ENCODE measurements at places on chromosomes 7 and 10.
A peak's percentile ranks its signal among the peaks of the same experiment; 100 is the strongest.

DNA sequence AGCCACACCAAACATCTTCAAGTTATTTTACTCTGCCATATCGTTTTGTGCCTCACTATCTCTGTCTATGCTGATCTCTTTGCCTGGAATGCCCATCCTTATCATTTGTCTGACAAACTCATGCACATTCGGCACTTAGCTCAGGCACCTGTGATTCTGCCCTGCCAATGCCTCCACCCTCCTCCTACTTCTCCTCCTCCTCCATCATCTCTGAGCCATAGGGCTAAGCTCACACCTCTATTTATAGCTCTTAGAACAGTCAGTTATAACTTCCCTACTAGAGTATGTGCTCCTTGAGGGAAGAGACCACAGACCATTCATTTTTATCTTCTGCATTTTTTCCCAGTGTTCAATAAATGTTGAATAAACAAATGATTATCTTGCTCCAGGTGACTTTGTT is 51.2 kb upstream of the CDK13 start:
- no peak for DNase-seq

DNA sequence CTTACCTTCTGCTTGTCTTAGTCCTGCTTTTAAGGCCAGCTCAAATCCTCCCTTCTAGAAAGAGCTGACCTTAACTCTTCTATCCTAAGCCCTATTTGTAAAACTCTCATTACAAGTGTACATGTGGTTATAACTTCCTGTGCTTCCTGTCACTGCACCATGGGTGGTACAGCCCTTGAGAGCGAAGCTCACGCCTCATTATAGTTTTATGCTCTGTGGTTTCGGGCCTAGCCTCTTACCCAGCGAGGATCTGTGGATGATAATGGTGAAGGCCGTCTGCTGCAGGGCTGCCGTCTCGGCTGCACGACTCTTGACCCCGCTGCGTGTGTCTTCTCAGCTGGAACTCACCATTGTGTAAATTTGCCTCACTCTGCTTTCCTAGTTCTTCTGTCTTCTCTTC is 74.6 kb downstream of the CUL1 start:
- DNase-seq = peak; percentile 41

DNA sequence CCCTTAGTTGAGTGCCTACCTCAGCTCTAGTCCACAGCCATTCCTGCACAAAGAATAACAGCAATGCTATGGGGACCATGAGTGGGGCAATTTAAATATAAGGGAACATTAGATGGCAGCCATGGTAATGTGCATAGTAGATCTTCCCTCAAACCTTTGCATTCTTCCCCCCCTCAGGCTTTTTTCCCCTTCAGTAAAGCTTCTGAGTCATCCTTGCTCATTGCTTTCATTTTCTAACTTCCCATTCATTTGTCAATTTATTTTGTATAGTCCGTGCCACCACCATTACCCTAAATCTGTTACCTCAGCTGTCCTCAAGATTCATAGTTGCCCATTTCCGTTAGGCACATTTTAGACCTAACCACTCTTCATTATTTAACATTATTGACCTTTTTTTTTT is 10.7 kb downstream of the HECTD2 start:
- DNase-seq = no peak

DNA sequence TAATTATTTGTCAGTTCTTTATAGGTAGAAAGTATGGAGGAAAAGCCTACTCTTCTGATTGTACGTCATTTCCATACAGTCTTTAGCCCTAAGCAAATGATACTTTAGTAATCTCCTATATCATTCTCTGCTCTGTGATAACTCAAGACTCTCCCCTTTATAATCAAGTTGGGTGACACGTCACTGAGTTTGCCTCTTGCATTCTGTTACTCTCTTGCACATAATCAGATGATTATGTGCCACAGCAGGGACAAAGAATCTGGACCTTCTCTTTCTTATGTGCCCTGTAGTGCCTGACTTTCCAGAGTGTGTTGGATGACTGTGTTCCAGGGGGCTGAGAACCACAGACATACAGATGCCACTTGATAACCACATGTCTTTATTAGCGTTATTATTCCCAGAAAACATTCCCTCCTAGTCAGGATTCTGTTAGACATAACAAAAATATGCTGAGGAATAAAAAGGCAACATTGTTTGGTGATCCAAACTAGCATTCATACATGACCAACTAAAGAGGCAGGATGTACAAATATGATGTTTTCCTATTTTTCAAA is 116.4 kb upstream of the HGF start:
- DNase-seq = no peak

- DNase-seq = no peak
Observed at GRCh38 chr7:96297876-96298275, 24.0 kb downstream of the SLC25A13 start.

DNA sequence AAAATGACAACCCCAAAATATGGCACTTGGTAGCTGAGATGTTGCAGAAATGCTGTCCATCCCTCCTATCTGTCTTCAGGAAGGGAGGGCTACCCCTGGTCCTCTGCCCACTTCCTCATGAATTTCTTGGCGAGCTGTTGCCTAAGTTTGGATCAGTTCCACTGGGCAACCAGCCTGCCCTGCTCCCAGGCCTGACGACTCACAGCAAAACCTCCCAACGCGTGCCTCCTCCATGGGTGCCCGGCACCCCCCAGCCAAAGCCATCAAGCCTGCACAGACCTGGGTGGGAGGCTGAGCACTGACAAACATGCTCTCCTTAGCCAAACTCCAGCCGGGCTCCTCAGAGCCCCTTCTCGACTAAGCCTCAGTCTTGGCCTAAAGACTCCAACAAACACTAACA is 8.9 kb downstream of the VSTM4 start:
- DNase-seq = no peak

GRCh38 chr7:103664577-103664976 is 218.6 kb upstream of the SLC26A5 start:
- DNase-seq = no peak

DNA sequence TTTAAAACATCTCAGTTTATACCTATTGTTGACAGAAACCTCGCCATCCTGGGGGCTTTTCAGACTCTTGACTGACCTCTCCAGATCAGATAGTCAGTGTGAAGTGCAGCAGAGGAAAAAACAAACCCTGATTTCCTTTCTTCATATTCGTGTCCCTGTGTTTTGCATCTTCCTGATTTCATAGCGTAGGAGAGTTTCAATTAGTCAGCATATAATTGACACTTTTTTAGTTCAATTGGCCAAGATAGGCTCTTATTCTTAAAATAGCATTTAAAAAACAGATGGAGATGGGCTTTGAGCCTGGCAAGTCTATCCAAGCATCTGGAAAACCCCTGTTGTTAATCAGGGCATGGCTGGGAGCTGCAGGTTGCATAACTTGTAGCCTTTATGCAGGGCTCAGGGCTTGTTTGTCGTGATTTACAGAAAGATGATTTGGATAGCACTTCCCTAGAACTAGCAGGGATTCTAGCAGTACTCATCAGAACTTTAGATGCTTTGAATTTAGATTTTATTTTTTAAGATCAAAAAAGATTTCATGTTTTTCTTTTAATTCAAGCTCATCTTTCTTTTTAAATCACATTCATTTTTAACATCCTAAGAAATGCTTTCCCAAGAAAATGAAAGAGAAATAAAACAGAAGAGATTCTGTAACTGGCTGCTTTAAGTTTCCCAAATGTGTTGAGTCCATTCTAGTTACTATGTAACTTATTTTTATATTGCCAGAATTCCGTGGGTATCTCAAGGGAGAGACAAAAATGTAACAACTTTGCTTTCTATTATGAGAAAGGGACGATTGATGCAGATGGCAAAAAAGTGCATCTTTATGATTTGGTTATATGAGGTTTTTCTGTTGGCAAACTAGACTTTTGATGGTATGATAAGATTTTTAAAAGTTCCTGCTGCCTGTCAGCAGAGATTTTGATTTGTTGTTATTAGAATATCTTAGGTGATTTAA is 270.8 kb upstream of the FZD8 start:
- no peak for DNase-seq
